ENCODE measurements at places on chromosomes 7 and 10.
A peak's percentile ranks its signal among the peaks of the same experiment; 100 is the strongest.

GRCh38 chr10:98173260-98173659 lies 38.8 kb downstream of the R3HCC1L start:
- no peak for ATAC-seq

GRCh38 chr7:117679120-117679519 lies 194.1 kb downstream of the CTTNBP2 start:
- ATAC-seq, result no peak

DNA sequence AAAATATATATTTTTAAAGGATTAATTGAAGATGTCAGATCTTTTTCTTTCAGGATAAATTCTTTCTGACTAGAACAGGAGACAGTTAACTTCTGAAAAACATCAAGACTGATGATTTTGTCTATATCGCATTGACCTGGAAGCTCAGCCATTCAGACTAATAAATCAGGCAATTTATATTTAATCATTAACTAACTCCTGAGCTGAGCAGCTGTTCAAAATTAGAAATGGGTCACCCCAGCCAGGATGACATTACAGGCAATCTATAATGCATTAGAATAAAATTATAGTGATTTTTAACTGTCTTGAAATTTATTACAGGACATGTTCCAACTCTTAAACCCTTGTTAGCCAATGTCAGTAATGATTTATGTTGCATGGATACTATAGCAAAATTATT lies 139.9 kb downstream of the CDCA7L start:
- no peak for ATAC-seq

- ATAC-seq, result peak; percentile 77
These were observed 103.7 kb upstream of the ZMIZ1 start for GRCh38 chr10:78964952-78965633.

- no peak for ATAC-seq
These were observed 35.5 kb upstream of the IKZF1 start for GRCh38 chr7:50268990-50269389.

DNA sequence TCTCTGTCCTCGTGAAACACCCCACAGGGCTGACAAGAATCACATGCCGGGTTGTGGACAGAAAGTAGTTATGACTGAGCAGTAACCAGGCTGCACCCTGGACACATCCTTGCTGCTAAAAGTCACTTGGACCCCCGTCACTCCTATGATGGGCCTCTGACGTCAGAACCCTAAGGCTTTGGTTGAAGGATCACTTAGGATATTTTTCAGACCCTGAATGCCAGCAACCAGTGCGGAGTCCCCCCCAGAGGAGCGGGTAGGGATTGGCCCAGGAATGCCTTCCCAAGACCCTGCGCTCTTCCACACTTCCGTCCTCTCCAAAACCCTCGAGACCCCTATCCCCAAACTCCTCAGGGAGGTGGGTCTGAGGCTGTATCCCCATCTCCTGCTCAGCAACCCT lies 52.1 kb downstream of the CFAP46 start:
- ATAC-seq, result no peak

GRCh38 chr10:78436222-78436573 lies 402.5 kb downstream of the RPS24 start:
- no peak for ATAC-seq

- no peak for ATAC-seq
These were observed 114.2 kb upstream of the FAM180A start for GRCh38 chr7:135862586-135863340.

DNA sequence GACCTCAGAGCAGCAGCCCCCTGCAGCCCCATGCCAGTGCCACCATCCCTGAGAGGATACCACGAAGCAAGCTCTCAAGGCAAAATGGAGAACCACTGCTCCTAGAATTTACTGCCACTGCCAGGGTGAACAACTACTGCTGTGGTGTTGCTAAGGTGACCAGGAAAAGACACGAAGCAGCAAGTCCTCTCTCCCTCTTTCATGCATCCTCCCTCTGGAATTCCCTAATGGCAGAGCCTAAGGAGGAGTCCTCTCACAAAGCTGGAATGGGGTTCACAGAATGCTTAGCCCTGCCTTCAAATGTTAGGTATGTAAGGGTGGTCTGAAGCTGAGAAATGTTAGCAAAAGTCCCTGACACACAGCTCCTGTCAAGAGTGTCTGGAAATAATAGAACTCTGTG lies 35.8 kb upstream of the NPSR1 start:
- ATAC-seq, result no peak

GRCh38 chr10:12512332-12513002 lies 163.1 kb downstream of the CAMK1D start:
- no peak for ATAC-seq

DNA sequence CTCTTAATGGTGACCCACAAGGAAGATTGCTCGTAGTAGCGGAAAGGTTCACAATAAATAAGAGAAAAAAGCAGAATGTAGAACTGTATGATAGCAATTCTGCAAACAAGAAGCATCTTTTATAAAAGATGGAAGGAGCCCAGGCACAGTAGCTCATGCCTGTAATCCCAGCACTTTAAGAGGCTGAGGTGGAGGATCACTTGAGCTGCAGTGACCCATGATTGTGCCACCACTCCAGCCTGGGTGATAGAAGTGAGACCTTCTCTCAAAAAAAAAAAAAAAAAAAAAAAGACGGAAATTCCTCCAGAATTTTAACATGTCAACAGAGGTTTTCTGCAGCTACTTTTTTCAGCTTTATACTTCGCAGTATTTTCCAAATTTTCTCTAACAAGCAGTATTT lies 13.2 kb downstream of the GATAD1 start:
- ATAC-seq, result no peak

GRCh38 chr10:43802988-43803696 lies 154.5 kb upstream of the ZNF32 start:
- ATAC-seq, result no peak

GRCh38 chr10:101941871-101942270 lies 98.3 kb upstream of the KCNIP2 start:
- 0 out of 3 replicates have a peak, but pooled peaks have one; percentile 18 for ATAC-seq

DNA sequence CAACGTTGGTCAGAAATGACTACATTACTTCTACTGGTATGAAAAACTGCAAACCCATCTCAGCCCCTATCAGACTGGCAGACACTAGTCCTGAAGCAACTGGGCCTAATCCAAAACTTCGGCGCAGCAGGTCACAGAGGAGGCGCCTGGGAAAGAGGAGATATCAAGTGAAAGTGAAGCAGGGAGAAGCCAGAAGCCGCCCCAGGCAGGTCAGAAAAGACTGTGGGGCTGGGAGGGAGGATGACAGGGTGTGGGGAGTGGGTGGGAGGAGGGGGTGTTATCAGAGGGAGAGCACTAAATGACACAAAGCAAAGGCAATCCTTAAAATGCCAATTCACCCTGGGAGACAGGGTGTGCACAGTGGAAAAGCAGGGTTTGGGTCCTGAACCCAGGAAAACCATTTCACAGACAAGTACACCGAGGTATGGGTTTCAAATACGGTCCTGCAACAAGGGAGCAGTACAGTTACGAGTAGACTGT lies 731 bp downstream of the CHCHD3 start:
- peak; percentile 13 for ATAC-seq

GRCh38 chr7:35909870-35910357 lies 109.1 kb downstream of the SEPTIN7 start:
- ATAC-seq, result no peak

DNA sequence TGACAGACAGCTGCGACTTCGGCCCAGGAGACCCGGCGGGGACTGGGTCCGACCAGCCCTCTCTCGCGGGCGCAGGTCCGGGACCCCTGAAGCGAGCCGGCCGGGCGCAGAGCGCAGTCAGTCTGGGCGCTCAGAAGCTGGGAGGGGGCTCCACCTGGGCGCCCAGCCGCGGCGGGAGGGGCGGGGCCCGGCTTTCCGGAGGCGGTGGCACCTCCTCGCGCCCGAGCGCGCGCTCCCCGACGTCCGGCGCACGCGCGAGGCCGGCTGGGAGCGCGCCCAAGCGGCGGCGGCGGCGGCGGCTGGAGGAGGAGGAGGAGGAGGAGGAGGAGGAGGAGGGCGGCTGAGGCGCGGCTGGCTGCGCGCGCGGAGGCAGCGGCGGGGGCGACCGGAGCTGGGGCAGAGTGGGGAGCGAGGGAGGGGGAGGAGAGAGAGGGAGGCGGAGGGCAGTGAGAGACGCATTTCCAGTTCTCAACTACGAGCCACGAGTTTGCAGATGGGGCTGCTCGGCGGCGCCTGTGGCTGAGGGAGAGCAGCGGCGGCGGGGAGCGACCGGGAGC lies at the start of gene PALS2:
PALS2 (plus strand) TSS at position 456 of the 557 bp plus-strand sequence. CDS start 50,216 bp downstream, outside the sequence.
- ATAC-seq, result peak; percentile 54

GRCh38 chr7:135716677-135717238 lies 11.2 kb downstream of the SLC13A4 start:
- ATAC-seq, result peak; percentile 62

DNA sequence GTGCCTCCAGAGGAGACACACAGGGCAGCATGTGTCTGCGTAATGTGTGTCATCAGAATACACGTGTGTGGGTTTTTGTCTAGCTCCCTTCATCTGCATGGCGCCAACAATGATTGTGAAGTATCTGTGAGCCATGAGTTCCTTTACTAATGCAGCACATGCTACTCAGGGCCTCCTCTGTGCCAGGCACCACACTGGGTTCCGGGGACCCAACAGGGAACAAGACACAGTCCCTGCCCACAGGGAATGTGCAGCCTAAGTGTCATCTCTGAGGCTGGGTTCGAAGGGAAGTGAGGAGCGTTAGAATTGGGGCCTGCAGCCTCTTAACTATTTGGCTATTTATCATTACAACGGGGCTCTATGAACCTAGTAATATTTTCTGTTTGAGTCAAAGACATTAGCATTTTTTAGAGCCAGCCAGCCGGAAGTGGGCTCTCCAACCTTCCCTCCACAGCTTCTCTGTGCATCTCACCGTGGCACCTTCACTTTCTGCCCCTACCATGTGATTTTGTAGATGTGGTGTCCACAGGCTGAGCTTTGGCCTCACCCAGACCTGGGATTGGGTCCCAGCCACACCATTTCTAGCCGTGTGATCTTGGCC lies 43.9 kb upstream of the SRGN start:
- no peak for ATAC-seq

GRCh38 chr7:8063706-8064297 lies 95.2 kb downstream of the GLCCI1 start:
- no peak for ATAC-seq

DNA sequence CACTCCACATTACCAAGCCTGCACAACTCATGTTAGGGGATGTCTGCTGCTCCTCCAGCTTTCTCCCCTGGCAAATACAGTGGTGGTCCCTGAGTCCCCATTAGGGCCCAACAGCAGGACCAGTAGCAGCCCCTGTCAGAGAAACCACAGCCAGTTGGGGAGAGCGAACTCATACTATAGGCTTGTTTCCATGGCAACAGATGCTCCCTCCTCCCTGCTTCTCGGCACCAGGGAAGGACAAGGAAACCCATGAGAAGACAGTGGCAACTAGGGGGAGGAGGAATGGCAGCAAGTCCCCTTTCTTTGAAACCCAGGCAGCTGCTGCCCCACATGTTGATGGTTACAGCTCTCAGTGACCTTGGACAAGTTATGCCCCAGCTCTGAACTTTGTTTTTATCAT lies 326.4 kb downstream of the KCNMA1 start:
- ATAC-seq, result no peak

DNA sequence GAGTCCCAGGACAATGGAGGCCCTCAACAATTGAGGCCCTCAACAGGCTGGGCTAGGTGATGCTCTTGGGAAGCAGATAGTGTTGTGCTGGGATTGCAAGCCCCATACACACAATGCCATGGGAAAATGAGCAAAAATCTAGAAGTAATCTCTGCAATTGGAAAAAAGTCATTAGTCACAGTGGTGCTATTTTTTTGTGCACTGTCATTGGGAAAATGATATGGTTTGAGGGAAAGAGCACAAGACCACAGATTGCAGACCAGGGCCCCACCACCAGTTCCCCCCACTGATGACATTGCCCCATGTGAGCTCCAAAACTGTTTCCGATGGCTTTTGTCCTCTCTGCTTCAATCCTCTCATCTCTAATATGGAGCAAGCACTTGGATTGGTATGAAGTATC lies 1.9 kb downstream of the KCTD7 start:
- ATAC-seq, result no peak

DNA sequence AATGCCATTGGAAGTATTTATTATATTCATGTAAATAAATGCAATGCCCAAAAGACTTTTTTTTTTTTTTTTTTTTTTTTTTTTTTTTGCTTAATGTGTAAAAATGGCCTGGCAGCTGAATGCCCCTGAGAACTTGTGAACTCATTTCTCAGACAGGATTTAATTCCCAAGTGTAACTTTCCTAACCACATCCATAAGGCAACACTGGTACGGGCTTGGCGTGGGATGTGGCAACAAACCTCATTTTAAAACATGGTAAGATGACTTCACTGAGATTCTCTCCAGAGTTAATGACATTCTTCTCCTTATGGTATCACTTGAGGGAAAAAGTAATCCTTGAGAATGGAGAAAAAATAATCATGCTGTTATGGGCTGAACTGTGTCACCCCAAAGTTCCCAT lies 150.4 kb downstream of the DGKI start:
- no peak for ATAC-seq

- ATAC-seq, result no peak
These were observed 360.4 kb upstream of the ZNF32 start for GRCh38 chr10:44008917-44009709.

DNA sequence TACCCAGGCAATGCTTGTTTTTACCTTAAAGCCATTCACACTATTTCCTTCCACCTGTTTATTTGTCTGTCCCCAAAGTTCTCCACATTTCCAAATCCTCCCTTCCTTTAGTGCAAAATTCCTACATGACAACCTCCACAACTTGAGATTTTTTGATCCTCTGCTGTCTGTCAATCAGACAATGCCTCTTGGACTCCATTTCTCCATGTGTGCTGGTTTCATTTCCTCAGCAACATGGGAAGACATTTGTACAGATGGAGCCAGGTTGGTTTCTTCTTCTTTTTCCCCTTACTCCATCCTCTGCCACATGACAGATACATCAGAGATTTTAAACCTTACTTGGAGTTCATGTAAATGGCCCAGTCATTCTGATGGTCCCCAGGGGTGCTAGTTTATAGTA lies 19.1 kb upstream of the GIMAP2 start:
- ATAC-seq, result no peak

DNA sequence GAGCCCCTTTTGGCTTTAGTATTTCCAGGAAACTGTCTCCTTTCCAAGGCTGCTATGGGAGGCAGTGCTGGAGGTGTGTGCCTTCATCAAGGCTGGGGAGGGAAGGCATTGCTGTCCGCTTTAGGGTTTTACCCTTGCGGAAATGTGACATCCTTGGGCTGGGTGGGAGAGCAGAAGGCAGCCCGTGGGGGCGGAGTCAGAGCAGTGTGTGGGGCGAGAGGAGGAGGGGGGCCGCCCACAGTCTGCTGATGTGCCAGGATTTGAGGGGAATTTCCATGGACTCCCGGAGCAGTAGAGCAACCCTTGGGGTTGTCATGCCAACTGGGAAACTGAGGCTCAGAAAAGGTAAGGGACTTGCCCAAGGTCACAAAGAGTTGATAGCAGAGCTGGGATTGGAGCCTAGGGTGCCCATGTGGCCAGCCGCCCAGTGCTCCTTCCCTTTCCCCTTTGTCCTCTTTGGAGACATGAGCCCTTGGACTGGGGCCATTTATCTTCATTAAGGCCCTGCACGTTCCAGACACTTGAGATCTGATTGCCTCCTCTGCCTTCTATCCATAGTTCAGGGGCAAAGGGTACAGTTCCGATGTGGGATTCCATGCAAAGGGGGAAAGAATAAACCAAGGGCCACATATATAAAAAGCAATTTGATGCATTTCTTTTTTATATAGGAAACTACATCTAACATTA lies 22.2 kb downstream of the TSPAN15 start:
- no peak for ATAC-seq

All from SK-N-SH treated with all-trans-retinoic acid at 6 μM for 48 hours (cell line).